ENCODE measurements at places on chromosomes 6 and 20.

GRCh38 chr6:114284281-114284680 is 58.5 kb downstream of the HS3ST5 start:
- DNase-seq: no peak

DNA sequence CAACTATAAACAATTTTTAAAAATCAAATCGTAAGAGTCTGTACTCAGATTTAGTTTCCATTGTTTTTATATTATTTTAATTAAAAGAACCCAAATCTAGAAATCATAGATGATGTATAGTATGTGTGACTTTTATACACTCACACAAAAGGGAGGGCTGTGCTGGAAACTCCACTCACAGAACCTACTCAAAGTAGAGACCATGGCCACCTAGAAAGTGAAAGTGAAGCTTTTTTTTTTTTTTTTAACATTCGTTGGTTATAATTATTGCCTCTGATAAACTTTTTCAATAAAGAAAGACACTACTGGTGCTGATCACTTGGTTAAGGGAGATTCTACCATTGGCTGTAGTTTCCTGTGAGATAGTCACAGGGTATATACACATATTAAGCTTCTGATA is 37.9 kb upstream of the PRL start:
- no peak for DNase-seq

DNA sequence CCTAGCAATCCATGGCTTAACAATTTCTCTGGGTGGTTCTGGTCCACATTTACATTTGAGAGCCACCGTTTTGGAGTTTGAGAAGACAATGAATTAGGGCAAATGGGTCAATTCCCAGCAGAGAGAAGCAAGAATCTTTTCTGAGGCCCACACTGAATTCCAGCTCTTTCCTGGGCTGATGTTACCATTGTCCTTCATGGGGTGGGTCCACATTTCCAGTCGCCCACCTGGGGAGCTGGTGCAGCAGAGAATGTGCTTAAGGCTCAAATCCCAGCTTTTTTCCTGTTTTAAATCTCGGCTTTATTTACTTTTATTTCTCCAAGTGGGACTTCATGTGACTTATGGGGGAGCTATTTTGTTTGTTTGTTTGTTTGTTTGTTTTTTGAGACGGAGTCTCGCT is 44.2 kb upstream of the TFAP2C start:
- no peak for DNase-seq

DNA sequence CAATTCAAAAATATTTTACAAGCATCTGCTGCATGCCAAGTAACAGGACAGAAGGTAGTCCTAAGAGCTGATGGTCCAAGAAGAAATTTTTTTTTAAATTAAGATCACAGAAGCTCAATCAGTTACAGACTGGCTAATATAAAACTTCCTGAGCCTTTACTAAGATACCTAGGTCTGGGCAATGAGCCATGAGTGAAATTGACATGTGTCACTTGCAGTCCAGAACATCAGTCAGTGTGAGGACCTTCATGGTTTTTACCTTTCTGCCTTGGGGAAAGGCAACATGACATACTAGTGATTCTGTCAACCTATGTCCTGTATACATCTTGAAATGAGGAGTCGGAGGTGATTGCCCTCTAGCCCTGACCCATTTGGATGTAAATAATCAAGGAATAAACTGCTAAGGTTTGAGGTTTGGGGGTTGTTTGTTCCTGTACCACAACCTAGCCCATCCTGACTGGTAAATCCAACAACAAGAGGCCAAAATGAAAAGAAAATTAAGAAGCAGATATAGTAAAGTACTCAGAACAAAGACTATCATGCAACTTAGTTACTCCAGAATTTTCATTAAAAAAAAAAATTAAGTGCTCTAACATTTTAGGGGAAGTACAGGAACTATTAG is 70.0 kb downstream of the CNKSR3 start:
- DNase-seq: no peak

GRCh38 chr20:48387675-48388074 is 440.1 kb downstream of the PREX1 start:
- DNase-seq: no peak

DNA sequence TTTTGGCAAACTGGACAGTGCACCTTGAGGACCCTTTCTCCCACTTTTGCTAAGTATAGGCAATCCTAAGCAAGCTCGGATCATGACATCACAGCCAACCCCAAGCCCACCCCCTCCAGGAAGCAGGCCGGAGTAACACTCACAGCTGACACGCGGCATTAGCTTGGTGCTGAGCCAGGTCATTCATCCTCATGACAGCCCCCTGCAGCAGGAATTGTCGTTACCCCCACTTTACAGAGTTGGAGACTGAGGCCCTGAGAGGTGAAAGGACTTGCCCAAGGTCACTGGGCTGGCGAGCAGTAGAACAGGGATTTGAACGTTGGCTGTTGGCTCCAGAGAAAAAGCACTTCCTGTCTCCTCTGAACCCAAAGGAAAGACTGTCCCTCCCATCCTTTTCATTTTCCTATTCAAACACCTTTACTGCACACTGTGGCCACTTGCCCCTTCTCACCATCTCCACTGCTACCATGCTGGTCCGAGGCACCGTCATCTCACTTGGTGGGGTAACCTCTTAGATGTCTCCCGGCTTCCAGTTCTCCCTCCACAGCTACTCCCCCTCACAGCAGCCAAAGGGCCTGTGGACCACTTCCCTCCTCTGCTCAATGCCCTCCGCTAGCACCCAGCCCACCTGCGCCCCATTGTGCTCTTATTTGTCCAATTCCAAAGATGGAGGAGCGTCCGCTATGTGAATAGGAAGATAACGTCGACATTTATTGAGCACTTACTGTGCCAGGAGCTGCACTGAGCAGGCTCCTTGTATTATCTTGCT is 84.7 kb downstream of the PREX1 start:
- no peak for DNase-seq

DNA sequence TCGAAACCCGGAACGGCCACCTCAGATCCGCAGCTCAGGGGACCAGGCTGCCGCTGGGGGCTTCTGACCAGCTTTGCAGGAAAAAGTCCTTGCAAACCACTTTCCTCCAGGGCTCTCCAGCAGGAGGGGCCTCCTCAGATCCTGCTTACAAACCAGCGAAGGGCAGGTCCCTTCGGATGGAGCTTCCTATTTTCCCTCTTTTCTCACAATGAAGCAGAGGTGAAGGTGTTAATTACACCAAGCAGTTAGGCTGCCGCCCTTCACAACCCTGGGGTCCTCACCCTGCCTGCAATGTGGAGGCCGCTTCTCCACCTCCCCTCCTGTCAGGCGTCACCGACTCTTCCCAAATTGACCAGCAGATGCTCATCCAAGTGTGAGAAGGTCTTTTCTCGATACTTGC is 5.7 kb downstream of the ARHGAP40 start:
- DNase-seq: no peak

DNA sequence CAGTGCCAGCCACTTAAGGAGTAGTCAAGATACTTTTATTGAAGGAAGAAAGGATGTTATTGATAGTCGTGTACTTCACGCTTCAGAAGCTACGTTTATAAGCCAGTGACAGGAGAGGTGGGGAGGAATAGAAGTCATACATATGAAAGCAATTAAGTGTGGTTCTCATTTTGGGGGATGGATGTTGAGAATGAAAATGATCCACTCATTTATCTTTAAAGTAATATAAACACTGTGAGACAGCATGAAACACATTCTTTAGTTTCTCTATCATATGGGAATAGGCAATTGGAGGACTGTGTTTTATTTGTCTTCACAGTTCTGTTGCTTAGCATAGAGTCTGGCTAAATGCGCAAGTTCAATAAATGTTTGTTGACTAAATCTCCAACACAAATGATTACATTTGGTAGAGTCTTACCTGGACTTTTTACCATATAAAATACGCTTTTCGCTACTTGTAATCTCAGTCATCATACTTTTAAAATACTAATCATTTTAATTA is 35.2 kb downstream of the AK9 start:
- no peak for DNase-seq

- no peak for DNase-seq
Measured at GRCh38 chr6:138844192-138844591, 48.3 kb downstream of the ECT2L start.

DNA sequence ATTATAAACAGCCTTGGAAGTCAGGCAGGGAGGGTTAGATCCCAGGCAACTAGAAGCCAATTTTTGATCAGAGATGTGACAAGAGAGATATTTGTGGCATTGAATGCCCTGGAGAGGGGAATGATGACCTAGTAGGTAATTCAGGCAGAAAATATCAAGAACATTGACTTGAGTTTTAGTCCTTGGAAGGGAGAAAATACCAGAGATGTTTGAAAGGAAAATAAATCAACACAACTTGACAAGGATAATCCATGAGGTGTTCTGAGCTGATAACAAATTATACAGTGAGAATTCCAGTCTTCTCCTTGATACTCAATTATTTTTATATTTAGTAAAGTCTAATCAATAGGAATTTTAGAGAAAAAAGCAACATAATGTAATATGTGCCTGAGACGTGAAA is 10.6 kb upstream of the MARCKS start:
- DNase-seq: no peak

GRCh38 chr6:75158176-75158575 is 47.7 kb downstream of the COL12A1 start:
- no peak for DNase-seq

GRCh38 chr6:154736618-154737259 is 3.5 kb downstream of the SCAF8 start:
- DNase-seq: no peak

DNA sequence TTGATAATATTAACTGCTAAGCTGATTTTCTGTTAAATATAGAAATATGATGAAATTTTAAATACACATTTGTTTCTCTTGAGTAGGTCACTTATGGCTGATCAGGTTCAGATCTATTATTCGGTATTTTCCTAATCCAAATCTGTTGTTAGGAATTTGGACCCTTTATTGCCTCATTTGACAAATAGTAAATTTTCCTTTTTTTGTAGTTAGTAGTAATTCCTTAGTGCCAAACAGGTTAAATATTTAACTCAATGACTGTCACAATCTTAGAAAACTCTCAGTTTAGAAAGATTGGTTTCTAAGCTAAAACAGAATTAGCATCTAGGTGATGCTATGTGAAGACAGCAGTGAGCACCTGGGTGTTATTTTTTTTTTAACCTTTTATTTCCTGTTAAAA is 1598.9 kb downstream of the KHDRBS2 start:
- no peak for DNase-seq

GRCh38 chr6:118705544-118706491 is 54.4 kb upstream of the CEP85L start:
- DNase-seq: no peak

- no peak for DNase-seq
Measured at GRCh38 chr20:1569415-1569881, 11.9 kb upstream of the SIRPD start.
